ENCODE measurements at places on chromosomes 1 and 21. TPM values are rescaled to one million over a fixed set of nuclear protein-coding genes. Genes with fewer than 3 reads are reported as not detected.

SZRD1 gene
- total RNA-seq, result 47.6 TPM

GPR153 gene
- 11.5 TPM for total RNA-seq

DCDC2B gene
- total RNA-seq, result not detected

ISG15 gene
- 33.9 TPM for total RNA-seq

TLCD4 gene
- 0.26 TPM for total RNA-seq

KMO gene
- total RNA-seq, result 0.33 TPM

CERS2 gene
- total RNA-seq, result 190 TPM

ERO1B gene
- total RNA-seq, result 4.2 TPM

AIM2 gene
- total RNA-seq, result not detected

CASQ2 gene
- total RNA-seq, result not detected

Measured in smooth muscle cell of the pulmonary artery (primary cell).